Stimulated activated CD4-positive, alpha-beta T cell treated with anti-CD3 and anti-CD28 coated beads, TNF-alpha, amount 100 ng/mL, for 1 hour (primary cell): ENCODE measurements at places on chromosomes 3 and 15.

DNA sequence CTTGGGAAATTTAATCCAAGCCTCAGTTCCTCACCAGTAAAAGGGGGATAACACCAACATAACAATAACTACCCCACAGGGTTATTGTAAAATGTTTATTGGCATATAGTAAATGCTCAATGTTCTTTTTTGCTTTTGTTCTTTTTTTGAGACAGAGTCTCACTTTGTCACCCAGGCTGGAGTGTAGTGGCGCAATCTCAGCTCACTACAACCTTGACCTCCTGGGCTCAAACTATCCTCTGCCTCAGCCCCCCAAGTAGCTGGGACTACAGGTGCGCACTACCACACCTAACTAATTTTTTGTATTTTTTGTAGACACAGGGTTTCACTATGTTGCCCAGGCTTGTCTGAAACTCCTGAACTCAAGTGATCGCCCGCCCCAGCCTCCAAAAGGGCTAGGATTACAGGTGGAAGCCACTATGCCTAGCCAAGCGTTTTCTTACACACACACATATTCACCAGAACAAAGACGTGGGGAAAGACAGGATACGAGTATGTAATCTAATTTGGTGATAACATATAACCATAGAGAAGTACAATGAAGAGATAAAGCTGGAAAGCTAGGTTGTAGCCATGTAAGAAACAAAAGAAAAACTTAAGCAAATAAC is 11.7 kb downstream of the STAG1 start:
- DNase-seq = no peak

DNA sequence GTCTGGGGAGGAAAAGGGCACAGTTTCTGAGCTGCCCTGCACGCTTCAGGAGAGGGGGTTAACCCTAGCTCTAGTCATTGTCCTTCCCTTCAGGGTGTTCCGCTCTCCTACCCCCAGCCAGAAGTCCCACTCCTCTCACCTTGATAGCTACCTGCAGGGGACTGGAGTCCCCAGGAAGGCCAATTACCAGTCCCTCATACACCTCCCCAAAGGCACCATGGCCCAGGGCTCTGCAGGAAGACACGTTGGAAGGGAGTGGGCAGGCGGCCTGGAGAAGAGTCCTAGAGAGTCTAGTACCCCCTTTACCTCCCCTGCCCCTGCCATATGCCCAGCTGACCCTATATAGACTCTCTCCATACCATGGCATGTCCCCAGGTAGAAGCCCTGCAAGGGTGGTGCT is 7.9 kb downstream of the LTK start:
- DNase-seq = no peak

GRCh38 chr3:120773932-120774331 is 31.4 kb downstream of the GTF2E1 start:
- DNase-seq = no peak

GRCh38 chr3:57079474-57079831 is 19.0 kb downstream of the SPATA12 start:
- no peak for DNase-seq

DNA sequence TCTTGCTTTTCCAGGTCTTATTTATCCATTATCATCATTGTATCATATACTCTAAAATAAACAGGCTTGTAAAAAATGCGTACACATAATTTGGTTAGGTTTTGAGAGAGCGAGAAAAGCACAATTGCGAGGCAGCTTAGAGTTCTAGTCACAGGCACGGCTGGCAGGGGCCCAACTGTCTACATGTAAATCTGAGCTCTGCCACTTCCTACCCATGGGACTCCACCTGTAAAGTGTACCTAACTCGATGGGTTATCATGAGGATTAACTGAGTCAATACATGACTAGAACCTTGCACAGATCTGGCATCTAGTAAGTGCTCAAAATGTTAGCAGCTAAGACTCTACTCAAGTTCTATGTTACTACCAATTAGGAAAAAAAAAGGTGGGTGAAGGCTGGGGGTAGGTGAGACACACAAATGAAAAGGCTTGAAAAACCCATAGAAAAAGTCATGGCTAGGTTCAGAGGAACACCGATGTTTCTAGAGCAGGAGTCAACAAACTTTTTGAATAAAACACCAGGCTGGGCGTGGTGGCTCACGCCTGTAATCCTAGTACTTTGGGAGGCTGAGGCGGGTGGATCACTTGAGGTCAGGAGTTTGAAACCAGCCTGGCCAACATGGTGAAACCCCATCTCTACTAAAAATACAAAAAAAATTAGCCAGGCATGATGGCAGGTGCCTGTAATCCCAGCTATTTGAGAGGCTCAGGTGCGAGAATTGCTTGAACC is 36.2 kb downstream of the GLB1 start:
- DNase-seq = no peak

- DNase-seq = no peak
Measured at GRCh38 chr15:38508647-38509046, 54.7 kb downstream of the FAM98B start.

DNA sequence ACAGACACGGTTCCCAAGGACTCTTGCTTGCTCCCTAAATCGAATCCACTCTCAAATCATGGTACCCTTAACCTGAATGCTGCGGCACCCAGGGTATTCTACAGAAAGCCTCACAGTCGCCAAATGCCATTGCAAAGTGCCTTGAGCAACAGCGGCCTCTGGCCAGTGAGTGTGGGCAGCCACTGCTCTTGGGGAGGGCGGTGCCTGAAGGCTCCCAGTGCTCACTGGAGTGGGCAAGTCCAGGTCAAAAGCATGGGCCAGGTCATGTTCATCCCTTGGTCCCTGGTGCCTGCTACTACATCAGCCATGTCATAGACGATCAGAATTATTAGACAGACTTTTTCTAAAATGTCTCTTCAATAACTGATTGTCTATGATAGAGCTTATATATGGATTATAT is 82.5 kb downstream of the ADAMTS17 start:
- no peak for DNase-seq

GRCh38 chr3:140052771-140053702 is 118.1 kb downstream of the CLSTN2 start:
- DNase-seq = no peak

DNA sequence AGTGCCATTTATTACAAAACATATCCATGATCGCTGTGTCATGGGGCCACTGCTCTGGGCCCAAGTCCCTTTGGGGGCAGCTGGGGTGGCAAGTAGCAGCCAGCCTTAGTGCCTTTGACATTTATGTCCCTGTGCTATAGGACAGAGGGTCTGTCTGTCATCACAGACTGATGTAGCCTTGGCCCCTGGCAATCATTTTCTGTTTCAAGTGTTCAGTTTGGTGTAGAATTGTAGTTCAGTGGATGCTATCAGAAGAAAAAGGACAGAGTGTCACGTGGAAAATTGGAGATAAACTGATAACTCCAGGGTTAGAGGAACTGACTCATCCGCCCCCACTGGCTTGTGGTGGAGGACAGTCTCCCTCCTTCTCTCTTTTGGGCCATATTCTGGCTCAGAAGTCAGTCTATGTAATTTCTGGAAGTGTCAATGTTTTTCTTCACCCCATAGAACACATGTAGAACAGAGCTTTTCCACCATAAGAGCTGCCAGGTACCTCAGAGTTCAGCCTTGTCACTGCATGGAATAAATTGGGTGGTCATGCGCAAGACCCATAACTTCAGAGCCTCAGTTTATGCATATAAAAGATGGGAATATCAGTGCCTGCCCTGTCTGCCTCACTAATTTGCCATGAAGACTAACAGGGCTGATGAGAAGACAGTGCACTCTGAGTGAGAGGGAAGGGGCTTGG is 4.5 kb upstream of the MRPS22 start:
- DNase-seq = no peak

DNA sequence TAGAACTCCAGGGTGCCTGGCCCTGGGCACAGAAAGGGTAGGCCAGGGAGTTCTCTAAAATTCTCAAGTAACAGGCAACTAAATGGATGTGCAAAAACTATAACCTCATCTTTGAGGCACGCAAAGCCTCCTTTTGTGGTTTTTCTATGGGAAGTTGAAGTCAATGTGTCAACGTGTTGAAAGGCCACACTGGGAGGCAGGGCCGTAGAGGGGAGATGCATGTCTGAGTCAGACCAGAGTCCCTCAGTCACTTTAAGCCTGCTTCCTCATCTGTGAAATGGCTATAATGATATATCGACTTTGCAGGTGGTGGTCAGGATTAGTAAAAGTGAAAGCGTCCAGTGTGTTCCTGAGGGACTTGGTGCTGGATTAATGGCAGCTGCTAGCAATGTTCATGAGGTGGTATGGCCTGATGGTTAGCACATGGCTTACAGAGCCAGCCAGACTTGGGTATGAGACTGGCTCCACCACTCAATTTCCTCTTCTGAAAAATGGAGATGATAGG is 17.0 kb downstream of the TGM5 start:
- DNase-seq = no peak

DNA sequence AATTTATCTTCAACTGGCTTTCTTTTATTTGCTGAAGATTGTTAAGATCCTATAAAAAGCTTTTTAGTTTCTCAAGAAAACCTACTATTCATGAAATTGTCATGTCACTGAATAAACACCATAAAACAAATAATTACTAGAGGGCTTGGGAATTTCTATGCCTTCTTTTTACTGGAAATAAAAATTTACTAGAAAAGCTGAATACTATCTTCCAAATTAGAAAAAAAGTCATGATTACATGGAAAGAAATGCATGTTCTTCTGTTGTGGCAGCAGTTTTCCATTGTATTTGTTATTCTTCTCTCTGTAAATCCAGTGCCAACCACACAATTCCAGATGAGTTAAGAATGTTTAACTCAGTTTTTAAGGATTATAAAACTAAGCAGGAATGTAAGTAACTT is 153.8 kb downstream of the RAP2B start:
- DNase-seq = no peak

DNA sequence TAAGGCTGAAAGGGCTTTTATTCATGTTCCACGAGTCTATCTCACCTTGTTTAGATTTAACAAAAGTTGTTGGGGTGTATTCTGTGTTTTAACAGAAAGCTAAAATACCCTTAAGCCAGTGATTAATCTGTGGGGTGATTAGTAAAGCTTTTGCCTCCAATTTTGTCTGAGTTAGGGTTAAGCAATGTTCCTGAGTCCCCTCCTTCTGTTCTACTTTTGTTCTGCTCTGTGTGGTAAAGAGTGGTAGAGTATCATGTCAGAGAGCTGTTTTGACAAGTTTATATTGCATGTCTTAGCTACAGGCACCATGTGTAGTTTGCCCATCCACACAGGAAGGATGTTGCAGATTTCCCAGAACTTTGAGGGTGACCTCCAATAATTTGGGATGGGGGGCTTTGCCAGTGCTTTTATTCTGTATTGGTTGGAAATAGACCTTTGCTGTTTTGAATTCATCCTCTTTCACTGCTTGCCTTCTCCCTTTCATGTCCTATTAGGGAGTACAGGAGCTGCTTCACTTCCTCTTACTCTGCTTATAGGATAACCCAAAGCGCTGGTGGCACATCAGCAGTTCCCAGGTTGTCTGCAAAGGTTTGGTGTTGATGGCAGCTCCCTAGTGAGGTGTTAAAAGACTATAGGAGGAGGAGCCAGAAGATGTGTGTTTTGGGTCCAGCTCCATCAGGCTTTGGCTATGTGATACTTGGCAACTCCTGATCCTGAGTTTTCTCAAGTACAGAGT is 7.4 kb downstream of the PDE8A start:
- DNase-seq = no peak

DNA sequence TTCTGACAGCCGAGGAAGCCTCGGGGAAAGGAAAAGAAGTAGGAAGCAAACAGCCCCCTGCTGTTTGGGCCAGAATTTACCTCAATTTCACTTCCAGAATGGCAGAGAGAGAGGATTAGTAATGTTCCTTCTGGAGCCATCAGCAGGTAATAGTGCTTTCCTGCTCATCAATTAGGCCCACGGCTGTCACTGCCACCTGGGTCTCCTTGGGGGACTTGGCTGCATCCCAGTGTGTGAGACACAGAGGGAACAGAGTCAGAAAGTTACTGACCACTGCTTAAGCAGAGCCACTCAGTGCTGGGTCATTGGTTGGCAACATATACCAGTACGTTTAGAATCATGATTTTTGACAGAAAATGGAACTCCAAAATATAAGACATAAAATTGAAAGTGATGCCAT is 397.0 kb downstream of the EPHA3 start:
- no peak for DNase-seq

DNA sequence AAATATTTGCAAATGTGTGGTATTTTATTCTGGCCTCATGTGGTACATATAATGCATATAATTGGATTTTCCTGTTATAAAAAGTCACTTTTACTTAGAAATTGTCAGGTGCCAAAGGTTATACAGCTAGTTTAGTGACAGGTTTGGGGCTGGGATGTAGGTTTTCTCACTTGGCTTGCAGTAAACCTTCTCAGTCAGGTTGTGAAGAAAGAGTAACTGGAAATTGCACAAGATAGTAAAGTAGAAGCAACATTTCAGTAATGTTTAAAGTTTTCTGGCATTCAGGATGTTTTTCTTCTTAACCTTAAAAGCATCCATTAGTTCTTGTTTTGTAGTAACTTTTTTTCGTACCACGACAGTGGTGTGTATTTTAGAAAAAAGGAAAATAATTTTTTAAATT is 53.9 kb downstream of the MEF2A start:
- DNase-seq = no peak

GRCh38 chr3:149377408-149378364 is at the start of gene TM4SF1:
TM4SF1 (minus strand) TSS chr3:149377649; CDS start chr3:149377547, 102 bp downstream.
- DNase-seq = no peak

DNA sequence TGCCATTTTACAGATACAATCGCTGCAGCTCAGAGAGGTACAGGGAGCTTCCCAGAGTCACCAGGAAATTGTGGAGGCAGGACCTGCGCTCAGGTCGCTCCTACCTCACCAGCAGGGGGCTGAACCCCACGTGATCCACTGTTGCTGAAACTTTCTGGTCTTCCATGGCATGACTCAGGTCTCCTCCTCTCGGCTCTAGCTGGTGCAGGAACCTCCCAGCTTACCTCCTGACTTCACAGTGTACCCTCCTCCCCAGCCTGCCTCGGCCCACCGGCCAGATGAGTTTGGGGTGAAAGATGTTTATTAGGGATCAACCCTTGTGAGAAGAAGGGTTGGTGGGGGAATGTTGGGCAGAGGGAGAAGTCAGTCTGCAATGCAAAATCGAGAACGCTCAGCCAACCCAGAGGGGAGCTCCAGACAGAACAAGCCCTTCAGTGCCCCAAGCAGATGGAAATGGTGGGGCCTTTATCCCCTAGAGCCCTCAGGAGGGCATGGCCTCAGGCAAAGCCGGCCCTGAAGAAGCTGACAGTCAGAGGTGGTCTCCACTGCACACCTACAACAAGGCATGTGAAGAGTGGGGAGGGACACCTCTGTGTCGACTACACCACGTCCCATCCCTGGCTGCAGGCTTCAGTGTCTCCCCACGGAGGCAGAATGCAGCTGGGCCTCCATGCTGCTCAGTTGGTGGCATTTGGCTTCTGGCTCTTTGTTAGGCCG is 118.6 kb upstream of the PRR20G start:
- DNase-seq = no peak

DNA sequence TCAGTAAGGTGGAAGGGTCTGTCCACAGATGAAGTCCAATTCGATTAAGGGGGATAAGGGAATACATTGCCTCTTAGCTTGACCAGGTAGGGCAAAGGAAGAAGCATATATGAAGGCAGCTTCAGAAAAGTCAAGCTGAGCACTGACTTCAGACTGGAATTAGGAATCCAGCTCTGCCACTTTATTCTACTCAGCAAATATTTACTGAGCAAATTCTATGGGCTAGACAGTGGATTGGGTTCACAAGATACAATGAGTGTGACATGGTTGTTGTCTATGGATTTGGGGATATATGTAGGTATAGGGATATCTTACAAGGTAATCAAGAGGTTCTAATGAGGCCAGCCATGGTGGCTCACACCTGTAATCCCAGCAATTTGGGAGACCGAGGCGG is 526 bp downstream of the ADIPOQ start:
- no peak for DNase-seq

- no peak for DNase-seq
Measured at GRCh38 chr3:50204804-50205412, at the start of gene SLC38A3. SLC38A3 (plus strand) TSS chr3:50205271; CDS start chr3:50214200, 8,929 bp downstream.
